ENCODE measurements at places on chromosomes 3 and 15. TPM values are rescaled to one million over a fixed set of nuclear protein-coding genes. Genes with fewer than 3 reads are reported as not detected.

The CD80 gene
- 0.24 TPM for polyA plus RNA-seq

The SLC9C1 gene
- 1.2 TPM for polyA plus RNA-seq

The OR5K1 gene
- polyA plus RNA-seq: not detected

The MELTF gene
- 3.7 TPM for polyA plus RNA-seq

The SMCO1 gene
- polyA plus RNA-seq: not detected

The CATSPER2 gene
- polyA plus RNA-seq: 8.7 TPM

The CADPS gene
- 1.5 TPM for polyA plus RNA-seq

The TERC gene
- polyA plus RNA-seq: 0.56 TPM

GRCh38 chr3:2873986-2874385 is 236.2 kb downstream of the IL5RA start:
- DNase-seq: no peak

GRCh38 chr3:171135549-171135948 is 109.0 kb upstream of the SLC2A2 start:
- DNase-seq: no peak

DNA sequence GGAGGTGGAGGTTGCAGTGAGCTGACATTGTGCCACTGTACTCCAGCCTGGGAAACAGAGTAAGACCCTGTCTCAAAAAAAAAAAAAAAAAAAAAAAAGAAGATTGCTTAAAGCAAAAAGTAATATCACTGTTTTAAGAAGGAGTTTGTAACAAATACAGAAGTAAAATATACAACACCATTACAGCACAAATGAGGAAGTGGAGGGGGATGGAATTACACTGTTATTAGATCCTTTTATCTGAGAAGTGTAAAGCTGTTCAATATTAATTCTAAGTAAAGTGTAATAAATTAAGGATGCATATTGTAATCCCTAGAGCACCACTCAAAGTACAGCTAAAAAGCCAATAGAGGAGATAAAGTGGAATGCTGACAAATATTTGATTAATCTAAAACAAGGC is 47.0 kb upstream of the SNRPA1 start:
- DNase-seq: no peak

DNA sequence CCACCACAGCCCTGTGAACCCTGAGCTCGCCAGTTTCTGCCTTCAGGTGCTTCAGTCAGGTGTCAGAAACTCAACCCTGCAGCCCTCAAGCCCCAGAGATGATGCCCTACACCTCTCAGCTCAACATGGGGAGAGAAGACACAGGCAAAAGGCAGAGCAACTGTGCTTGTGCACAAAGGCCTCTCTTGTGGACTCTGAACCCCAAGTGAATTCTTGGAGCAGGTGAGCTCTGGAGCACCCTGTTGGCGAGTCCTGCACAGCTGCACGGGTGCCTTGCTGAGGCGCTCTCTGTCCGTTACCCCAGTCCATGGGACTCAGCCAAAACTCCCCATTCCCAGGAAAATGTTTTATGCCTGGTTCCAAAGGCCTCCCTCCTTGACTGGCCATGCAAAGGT is 197.0 kb downstream of the KLF13 start:
- no peak for DNase-seq

GRCh38 chr15:84910928-84911623 is 26.6 kb downstream of the SLC28A1 start:
- DNase-seq: no peak

- no peak for DNase-seq
These were observed 45.8 kb upstream of the FBXL22 start for GRCh38 chr15:63551400-63551799.

GRCh38 chr3:115615001-115615814 is 8.1 kb upstream of the GAP43 start:
- DNase-seq: no peak

GRCh38 chr3:98596541-98597500 is 3.4 kb upstream of the CPOX start:
- no peak for DNase-seq

DNA sequence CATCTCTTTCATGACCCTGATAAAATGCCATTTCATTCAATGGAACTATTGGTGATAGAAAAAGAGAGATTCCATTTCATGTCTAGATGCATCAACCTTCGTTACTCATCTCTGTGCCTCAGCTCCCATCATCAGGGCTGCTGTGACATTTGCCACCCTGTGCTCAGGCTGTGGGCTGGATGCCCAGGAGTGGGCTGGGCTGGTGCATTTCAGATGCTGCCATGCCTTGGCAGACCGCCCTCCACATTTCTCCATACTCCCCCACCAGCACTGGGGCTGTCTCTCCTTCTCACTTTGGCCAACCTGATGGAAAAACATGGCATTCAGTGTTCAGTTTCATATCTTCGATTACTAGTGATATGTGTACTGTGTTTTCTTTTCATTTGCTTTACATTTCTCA is 59.1 kb downstream of the DNASE1L3 start:
- no peak for DNase-seq

- no peak for DNase-seq
These were observed 161.4 kb upstream of the LRTM1 start for GRCh38 chr3:55089211-55089610.

DNA sequence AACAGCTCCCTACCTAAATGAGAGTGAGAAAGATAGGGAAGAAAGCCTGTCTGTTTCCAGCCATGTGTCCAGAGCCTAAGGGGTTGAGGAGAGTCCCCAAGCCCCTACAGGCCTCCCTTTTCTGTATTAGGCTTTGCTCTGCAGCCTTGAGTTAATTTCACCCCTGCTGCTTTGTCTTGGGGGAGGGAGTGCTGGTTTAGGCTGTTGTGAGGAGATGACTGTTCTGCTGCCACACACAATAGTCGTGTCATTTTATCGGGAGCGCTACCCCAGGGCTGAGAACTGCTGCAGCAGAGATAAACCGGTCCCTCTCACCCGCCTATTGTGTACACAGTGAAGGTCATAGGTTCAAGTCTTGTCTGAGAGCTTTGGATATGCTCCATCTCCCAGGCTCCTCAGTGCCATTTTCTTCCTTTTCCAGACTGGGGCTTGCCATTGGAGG is 1.4 kb downstream of the ZNF609 start:
- DNase-seq: no peak

GRCh38 chr15:40252438-40253166 is 13.7 kb downstream of the PAK6 start:
- DNase-seq: no peak

DNA sequence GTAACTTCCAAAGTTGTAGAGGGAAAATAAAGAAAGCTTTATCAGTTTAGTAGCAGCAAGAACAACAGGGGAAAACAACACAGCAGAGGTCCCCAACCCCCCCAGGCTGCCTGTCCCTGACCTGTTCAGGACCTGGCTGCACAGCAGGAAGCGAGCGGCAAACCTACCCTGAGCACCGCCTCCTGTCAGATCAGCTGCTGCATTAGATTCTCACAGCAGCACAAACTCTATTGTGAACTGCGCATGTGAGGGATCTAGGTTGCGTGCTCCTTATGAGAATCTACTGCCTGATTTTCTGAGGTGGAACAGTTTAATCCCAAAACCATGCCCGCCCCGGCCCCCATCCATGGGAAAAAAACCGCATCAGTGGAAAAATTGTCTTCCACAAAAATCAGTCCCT is 40.3 kb downstream of the USP50 start:
- peak; percentile 2 for DNase-seq

GRCh38 chr3:133644768-133645167 is 17.0 kb downstream of the TOPBP1 start:
- no peak for DNase-seq

DNA sequence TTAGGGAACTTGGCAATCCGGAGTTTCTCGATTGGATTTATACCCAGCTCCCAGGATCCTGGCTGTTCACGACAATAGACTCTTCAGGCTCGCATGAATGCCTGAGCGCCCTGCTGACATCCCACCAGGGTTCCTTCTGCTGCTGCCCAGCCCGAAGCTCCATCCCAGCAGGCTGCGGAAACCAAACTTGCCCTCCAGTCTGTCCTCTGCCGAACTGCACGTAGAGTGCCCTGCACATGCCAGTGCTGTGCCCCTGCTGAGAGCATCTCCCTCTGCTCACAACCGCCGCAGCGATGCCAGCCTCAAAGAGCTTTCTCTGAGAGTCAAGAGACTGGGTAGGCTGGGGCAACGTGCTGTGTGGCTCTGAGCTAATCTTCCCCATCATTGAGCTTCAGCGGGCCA is 6.9 kb downstream of the ADAMTS7 start:
- DNase-seq: no peak

DNA sequence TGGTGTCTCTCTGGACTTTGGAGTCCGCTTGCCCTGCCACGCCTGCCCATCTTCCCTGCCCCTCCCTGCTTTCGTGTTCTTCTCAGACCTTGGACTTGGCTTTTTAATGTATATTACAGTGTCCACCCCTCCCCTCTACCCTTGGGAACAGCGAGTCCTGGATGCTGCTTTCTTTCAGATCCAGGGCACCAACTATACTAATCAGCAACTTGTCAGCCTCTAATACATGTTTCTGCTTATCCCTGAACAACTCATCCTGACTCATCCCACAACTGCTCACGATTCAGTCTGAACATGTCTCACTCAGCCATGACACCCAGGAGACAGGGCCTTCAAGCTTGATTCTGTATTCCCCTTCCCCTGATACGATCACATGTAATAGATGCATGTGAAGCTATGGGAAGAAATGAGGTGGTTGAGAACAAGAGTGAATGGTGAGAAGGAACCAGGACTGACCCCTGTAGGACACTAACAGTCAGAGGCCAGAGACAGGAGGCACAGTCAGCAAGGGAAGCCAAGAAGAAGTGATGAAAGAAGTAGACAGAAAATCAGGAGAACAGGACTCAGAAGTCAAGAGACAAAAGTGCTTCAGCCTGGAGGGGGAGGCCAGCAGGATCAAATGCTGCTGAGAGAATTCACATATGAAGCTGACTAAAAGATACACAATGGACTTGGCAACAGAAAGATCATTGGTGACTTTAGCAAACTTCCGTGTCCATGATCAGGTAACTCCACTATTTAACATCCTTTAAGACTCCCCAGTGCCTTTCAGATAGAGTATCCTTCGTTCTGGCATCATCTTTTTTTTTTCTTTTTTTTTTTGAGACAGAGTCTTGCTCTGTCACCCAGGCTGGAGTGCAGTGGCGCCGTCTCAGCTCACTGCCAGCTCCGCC is 35.4 kb downstream of the BCL2L10 start:
- DNase-seq: no peak

DNA sequence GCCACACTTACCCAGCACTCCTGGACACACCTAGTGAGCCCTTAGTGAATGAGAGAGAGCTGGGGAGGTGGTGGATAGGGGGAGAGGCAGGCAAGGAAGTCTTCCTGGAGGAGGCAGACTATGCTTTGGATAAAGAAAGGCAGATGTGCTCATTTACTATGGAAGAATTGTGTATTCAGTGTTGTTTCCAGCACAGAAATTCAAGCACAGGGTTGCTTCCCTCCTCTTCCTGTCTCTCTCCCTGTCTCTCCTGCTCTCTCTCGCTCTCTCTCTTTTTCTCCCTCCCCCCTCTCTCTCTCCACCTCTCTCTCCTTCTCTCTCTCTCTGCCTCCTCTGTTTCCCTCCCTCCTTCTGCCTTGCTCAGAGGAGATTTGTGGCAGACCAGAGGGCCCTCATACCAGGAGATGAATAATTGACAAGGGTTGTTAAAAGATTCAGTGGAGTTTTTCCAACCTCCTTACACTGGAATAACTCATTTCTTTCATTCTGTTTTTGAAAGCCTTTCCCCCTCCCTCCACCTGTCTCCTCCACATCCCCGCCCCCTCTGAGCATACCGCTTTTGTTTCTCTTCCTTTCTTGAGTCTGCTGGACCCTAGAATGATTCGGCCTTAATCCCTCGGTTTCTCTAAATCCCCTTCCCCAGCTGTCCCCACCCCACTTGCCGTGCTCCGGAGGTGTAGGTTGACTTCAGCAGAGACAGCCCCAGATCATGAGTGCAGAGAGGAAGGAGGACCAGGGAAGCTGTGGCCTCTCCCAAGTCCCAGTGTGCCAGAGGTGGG is 65.6 kb downstream of the CCDC33 start:
- DNase-seq: no peak

GRCh38 chr3:140223631-140224030 is 288.6 kb downstream of the CLSTN2 start:
- DNase-seq: no peak

GRCh38 chr3:187013159-187013716 is 82.9 kb downstream of the ST6GAL1 start:
- DNase-seq: no peak

DNA sequence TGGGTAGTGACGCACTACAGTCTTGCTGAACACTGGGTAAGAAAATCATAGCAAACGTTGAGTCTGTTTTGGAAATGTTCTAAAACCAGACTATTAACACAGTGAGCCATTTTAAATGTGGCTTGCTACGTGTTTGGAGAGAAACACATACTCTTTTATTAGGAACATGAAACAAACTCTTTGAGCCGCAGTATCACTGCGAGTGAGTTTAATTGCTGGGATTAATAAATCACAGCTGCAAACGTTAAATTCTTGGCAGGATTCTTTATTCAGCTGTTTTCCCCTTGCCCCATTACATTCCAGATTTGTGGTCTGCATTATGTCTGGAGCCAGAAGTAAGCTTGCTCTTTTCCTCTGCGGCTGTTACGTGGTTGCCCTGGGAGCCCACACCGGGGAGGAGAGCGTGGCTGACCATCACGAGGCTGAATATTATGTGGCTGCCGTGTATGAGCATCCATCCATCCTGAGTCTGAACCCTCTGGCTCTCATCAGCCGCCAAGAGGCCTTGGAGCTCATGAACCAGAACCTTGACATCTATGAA is 33.6 kb downstream of the BTD start:
- no peak for DNase-seq

- DNase-seq: no peak
These were observed 30.1 kb downstream of the DIS3L start for GRCh38 chr15:66323312-66323928.

GRCh38 chr3:129560911-129561594 is 18.1 kb downstream of the H1-8 start:
- DNase-seq: no peak

DNA sequence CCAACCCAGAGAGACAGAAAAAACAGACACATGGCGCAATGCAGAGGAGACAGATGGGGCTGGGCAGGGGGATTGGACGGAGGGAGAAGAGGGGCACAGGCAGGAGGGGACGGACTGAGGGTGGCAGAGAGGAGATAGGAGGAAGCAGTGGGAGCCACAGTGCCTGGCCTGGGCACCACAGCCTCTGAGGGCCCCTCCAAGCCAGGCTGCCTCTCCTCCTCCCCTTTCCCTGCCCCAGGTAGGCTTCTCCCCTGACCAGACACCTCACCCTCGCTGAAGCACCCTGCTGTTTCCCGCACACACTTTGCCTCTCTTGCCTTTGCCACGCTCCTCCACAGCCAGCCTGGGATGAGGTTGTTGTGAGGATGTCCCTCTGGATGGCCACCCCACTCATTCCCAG is 84.0 kb upstream of the PRR20G start:
- no peak for DNase-seq

GRCh38 chr15:69323893-69324430 is 25.2 kb downstream of the PAQR5 start:
- no peak for DNase-seq

Measured in left renal cortex interstitium (tissue), 4 donors.